Fibroblast of skin of left quadriceps (primary cell): ENCODE measurements at places on chromosomes 13 and 19.
A peak's percentile ranks its signal among the peaks of the same experiment; 100 is the strongest.

DNA sequence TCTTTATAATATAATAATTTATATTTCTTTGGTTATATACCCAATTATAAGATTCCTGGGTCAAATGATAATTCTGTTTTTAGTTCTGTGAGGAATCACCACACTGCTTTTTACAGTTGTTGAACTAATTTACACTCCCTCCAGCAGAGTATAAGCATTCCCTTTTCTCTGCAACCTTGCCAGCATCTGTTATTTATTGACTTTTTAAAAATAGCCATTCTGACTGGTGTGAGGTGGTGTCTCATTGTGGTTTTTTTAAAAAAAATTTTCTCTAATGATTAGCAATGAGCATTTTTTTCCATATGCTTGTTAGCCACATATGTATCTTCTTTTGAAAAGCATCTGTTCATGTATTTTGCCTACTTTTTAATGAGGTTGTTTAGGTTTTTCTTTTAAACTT is 122.2 kb downstream of the ZNF486 start:
- no peak for DNase-seq

DNA sequence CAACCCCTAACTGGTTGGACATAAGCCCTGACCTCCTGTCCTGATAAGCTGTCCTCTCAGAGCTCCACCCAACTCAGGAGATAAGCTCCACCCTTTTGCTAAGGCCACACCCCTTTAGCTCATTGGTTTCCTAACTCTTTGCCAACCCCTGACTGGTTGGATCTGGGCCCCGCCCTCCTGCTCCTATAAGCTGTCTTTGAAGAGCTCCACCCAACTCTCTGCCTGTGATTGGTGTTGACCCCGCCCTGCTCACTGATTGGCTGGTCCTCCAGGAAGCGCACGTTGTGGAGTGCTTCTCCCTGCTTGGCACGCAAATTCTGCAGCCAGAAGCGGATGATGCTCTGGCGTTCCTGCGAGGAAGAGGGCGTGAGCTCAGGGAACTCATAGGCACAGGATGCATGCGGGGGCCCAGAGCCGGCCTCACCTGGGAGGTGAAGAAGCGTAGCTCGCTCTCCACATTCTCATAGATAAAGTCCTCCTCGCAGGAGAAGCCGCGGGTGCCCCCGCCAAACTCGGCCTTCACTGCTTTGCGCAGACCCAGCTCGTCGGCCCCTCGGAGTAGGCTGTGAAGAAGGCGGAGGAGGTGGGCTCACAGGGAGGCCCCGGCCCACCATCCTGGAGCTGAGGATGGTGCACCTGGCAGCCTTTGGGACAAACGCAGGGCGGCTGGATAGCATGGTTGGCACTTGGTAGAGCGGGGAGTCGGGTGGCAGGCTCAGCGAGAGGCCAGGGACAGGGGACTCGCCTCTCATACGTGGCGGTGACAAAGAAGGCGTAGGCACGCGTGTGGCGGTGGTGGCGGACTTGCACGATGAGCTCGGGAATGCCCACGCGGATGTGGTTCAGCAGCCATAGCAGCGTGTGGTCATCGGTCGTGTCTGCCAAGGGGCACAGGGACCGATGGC is 1.7 kb downstream of the ANO8 start:
- DNase-seq: peak; percentile 20

DNA sequence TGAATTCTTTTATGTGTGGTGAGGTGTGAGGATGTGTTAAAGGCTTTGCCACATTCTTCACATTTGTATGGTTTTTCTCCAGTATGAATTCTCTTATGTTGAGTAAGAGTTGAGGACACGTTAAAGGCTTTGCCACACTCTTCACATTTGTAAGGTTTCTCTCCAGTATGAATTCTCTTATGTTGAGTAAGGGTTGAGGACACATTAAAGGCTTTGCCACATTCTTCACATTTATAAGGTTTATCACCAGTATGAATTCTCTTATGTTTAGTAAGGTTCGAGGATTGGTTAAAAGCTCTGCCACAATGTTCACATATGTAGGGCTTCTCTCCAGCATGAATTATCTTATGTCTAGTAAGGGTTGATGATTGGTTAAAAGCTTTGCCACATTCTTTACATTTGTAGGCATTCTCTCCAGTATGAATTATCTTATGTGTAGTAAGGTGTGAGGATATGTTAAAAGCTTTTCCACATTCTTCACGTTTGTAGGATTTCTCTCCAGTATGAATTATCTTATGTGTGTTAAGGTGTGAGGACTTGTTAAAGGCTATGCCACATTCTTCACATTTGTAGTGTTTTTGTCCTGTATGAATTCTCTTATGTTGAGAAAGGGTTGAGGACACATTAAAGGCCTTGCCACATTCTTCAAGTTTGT is 27.1 kb downstream of the ZNF724 start:
- no peak for DNase-seq

GRCh38 chr13:31594056-31594455 is 145.3 kb upstream of the RXFP2 start:
- DNase-seq: no peak

DNA sequence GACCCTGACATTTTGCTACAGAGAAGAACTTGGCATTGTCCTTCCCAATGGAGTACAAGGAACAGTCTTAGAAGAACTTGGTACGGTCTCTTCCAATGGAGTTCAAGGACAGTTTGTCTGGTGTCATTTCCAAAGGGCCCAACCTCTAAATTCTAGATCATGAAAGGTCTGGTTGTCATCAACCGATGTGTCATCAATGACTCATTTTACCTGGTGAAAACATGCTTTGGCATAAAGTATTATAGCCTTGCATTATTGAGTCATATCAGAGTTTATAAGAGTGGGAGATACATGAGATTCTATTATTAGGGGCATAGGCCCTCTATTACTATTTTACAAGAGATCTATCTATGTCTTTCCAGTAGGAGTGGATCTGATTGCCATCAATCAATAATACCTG is 4.3 kb downstream of the CYP2B6 start:
- DNase-seq: no peak

DNA sequence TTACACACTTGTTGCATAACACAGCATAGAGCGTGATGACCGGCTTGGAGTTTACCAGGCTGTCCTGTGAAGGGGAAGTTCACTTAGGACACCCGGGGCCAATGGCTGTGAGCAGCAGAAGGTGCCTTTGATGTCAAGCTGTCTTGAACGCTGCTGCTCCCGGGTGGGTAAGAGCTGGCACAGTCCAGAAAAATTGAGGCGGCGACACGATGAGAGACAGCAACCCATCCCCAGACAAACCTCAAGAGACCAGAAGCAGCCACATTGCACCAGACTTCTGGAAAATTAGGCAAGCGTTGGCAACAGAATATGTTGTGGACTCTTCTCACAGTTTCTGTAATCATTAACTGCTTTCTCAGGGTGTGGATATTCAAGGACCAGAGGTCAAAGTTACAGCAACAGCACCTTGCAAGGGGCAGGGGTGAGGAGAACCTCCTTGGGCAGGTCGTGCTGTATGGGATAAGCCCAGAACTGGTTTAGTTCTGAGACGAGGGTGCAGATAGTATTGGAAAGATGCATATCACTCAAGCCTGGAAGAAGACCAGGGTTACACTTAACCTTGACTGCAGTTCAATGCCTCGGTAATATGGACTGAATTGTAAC is 10.1 kb downstream of the NFILZ start:
- no peak for DNase-seq

GRCh38 chr19:9538183-9539058 is at the start of gene ZNF426:
Gene ZNF426 (minus strand): TSS chr19:9538645. CDS start chr19:9536232, 2,413 bp downstream.
- peak; percentile 80 for DNase-seq

GRCh38 chr13:58452123-58452623 is 820.6 kb downstream of the PCDH17 start:
- DNase-seq: no peak

- no peak for DNase-seq
These were observed 9.6 kb upstream of the CEACAM5 start for GRCh38 chr19:41698746-41699230.

DNA sequence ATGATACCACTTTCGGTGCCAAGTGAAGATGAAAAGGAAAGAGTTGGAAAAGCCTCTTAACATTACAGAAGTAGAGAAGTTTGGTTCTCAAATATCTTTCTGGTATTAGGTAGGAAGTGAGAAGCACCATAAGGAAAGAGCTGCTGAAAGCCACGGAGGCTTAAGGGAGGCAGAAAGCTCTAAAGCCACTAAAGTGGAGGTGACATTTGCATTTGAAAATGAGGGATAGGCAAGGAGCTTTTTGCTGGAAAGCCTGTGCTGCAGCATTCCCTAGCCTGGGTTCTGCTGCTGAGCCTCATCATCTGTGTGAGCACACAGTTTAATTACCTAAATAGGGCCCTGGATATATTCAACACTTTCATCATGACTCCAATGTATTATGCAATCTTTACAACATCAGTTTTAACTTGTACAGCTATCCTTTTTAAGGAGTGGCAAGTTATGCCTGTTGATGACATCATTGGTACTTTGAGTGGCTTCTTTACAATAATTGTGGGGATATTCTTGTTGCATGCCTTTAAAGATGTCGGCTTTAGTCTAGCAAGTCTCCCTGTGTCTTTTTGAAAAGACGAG is 315.4 kb downstream of the RBM26 start:
- DNase-seq: no peak

GRCh38 chr19:51514866-51515481 is 13.4 kb upstream of the SIGLEC12 start:
- peak; percentile 3 for DNase-seq

DNA sequence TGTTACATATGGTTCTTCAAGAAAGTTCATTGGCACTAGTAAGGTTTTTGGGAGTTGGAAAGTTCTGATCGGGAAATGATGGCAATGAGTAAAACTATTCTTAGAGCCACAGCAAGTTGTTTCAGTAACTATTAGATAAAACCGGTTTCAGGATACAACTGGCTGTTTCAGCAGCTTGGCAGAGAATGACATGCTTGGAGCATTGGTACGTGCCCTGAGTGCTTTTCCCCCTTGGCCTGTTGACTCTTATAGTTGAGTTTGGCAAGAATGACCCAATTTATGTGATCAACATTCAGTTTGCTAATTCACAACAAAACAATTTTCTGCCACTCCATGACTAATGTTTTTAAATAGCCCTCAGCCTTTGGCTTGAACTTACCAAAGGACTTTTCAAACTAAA is 10.8 kb upstream of the ZNF491 start:
- DNase-seq: no peak

- no peak for DNase-seq
These were observed 294.8 kb downstream of the FOXO1 start for GRCh38 chr13:40371531-40372125.

GRCh38 chr19:18274781-18275356 is 617 bp upstream of the IQCN start:
- no peak for DNase-seq

- DNase-seq: no peak
These were observed 66.5 kb downstream of the MLLT1 start for GRCh38 chr19:6213266-6213595.

DNA sequence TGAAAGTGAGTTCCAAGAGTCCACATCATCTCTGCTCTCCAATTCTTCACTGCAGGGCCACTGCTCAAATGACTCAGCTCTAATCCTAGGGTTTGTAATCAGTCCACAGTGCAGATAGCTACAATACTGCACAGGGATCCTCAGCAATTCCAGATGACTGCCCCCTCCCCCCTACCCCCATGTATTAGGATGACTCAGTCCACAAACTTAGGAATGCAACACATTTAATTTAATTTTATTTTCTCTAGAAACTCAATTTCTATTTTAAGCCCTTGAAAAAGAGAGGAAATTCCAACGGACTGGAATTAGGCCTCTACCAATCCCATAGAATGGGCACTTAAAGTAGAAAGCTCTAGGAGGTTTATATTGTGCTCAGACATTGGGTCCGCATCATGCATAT is 173.8 kb upstream of the SOX21 start:
- peak; percentile 77 for DNase-seq

DNA sequence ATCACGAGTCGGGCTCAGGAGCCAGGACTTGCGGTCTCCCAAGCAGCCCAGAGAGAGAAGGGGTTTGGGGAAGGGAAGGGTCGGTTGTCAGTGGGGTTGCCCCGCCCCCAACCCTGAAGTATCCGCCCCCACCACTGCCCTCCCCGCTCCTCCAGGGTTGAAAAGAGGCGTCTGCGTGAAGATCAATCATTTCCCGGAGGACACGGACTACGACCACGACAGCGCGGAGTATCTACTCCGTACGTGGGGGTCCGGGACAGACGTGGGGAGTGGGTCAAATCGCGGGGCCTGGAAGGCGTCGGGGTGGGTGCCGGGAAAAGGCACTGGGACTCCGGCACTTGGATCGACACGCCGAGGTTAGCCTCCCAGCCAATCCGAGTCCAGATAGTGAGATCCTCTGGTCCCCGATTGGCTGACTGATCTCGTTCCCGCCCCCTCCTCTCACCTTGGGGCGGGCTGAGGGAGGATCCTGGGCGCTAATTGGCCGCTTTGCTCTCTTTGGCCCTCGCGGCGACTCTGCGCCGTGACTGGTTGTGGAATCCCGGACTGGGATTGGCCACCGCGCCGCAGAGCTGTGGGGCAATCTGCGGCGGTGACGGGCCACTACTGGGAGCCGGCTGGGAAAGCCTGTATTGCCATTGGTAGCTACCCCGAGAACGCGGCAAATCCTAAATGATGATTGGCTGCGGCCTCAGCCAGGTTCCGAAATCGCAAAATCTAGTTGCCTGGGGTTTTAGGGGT is 13.3 kb upstream of the CACNG6 start:
- DNase-seq: peak; percentile 76

DNA sequence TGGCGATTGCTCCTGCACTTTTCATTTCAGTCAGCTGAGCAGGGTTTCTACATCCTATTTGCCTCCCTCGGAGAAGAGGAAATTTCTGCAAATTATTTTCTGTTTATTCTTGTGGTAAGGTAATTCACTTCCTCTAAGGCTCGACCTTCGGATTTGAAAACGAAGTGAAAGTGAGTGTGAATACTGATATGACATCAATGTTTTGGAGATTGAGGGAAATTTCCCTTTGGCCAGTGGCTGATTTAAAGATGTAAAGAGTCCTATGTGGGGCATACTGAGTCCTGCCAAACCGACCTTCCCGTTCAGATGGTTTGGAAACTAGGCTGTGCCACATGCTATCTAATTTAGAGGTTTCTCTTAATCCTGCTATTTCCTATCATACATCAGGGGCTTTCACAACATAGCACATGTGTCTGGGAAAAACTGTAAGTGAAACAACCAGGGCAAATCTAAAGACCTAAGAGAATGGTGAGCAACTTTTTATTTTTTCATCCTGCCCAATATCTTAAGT is 112.3 kb downstream of the POSTN start:
- DNase-seq: no peak

GRCh38 chr13:18962168-18962734 is 219.4 kb downstream of the TUBA3C start:
- no peak for DNase-seq

GRCh38 chr19:30649934-30650614 is 277.9 kb downstream of the ZNF536 start:
- peak; percentile 42 for DNase-seq

- no peak for DNase-seq
These were observed 4.6 kb downstream of the GNA11 start for GRCh38 chr19:3098515-3099346.

DNA sequence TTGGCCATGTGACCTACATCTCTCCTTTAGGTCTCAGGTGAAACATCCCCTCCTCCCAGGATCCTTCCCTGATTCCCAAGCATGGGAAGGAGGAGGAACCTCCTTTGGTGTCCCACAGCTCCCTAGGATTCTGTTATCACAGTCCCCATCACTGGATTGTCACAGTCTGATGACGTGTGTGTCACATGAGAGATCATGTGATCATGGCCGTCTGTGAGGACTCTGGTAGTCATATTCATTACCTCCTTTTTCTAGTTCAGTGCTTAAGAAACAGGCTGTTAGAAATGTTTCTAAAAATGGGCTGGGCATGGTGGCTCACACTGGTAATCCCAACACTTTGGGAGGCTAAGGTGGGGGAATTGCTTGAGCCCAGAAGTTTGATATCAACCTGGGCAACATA is 3.0 kb downstream of the DHX34 start:
- DNase-seq: no peak

- peak; percentile 0 for DNase-seq
These were observed 133.9 kb downstream of the AKAP11 start for GRCh38 chr13:42405665-42406390.
